AG08396 (cell line): ENCODE measurements at places on chromosomes 11 and 22.

- no peak for DNase-seq
Observed at GRCh38 chr22:32518381-32518780, 43.8 kb downstream of the FBXO7 start.

DNA sequence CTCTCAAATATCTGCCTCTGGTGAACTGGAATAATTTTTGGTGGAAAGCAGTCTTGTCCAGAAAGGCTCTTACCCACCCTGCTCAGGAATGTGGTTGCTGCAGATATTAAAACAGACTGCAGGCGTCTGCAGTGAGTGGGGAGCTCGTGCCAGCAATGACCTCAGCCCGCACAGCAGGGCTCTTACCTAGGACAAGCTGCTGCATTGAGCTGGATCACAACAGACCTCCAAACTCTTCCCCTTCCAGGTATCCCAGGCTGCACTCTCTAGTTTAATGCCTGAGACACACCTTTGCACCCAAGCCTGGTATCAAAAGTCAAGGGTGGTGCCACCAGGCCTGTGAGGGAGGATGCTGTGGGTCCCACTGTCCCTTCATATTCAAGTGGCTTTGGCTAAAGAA lies 69.7 kb upstream of the CDON start:
- no peak for DNase-seq

DNA sequence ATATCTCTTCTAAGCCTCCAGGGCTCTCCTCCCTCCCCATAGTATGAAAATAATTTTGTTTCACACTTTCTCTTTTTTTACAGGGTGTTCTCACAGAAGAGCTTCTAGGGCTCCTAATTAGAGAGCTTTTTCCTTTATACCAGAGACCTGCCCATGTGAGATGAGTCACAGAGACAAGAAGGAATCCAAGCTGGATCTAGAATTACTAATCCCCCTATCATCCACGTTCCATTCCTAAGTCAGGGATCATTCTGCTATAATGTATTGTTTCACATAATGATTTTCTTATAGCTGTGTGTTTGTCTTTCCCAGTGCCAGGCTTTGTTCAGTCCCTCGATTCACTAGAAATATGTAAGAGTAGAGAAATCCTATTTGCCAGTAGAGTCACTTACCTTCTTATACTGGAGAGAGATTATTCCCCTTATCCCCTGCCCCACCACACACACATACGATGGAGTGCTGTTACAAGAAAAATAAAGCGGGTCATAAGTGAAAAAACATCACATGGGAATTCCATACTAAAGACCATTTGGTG lies 778.3 kb upstream of the LRRC4C start:
- no peak for DNase-seq

GRCh38 chr11:31414338-31414737 lies 44.7 kb downstream of the DNAJC24 start:
- DNase-seq, result no peak

- DNase-seq, result peak; percentile 47
Observed at GRCh38 chr22:19143967-19144400, 467 bp downstream of the ESS2 start.

GRCh38 chr22:38826386-38826785 lies 17.4 kb downstream of the NPTXR start:
- DNase-seq, result no peak

DNA sequence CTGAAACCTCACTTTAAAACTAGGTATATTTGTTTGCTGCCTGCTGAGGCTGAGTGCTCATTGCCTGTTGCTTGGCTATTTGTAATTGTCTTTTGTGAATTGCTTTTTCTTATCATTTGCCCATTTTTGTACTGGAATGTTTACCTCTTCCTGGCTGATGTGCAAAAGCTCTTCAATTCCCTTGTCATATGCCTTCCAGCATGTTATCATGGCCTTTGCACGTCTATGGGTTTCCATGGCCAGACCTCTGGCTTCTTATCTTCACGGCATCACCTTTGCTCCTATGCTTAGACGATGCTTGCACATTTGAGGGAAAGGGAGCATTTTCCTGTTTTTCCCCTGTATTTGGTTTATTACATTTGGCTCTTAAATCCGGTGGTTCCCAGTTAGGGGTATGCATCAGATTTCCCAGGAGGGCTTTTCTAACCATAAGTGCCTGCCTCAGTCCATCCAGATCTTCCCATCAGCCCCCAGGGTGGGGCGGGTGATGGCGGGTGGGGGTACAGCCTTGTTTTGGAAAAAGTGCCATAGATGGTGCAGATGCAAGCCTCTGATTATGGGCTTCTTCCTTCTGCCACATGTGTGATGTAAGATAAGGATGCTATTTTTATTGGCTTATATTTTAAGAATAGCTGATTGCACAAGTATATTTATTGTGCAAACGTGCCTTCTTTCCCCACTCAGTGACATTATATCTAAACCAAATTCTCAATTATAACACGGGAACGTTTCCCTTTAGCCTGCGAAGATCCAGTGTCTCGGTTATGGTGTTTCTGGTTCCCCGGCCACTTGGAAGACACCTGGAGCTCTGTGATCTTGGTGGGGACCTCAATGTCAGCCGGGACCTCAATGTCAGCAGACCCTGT lies 70.6 kb upstream of the SEPTIN5 start:
- DNase-seq, result no peak

- peak; percentile 92 for DNase-seq
Observed at GRCh38 chr11:102109896-102110760, at the start of gene YAP1. Gene YAP1 (plus strand): TSS chr11:102110447. CDS start chr11:102110849, 402 bp downstream.

DNA sequence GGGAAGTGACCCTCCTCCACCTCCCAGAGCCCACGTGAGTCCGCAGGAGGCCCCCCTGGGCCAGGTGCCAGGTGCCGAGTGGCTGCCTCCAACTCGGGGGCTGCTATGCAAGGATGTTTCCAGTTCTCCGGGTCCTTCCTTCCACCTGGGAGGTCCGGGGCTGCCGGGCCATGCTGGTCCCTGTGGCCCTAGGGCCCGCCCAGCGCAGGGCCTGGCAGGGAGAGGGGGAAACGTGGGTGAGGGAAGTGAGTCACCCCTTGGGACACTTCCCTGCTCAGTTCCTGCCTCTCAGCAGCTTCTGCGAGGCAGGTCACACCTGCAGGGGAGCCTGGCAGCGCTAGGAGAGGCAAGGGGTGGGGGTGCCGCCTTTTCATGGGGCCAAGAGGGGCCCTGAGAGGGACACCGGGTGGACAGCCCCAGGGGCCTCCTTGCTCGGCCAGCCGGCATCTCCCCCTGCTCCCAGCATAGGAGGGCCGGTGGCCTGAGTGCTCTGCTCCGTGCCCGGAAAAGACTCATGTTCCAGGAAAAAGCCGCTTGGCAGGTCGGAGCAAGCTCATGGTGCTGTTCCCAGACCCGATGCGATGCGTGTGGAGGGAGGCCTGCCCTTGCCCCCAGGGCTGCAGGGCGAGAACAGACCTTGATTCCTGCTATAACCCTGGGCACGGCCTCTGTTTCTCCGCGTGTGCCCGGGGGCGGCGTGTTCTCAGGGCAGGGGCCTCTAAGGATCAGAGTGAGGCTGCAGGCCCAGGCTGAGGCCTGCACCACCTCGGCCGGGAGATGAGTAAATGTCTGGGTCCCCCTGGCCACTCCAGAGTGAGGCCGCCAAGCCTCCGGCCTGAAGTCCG lies 30.3 kb upstream of the WNT7B start:
- DNase-seq, result peak; percentile 74
